ENCODE measurements at places on chromosomes 16 and 17.

- DNase-seq, result peak; percentile 37
These were observed 51.4 kb upstream of the TMEM132E start for GRCh38 chr17:34527908-34528470.

GRCh38 chr17:676060-676700 is 38.5 kb downstream of the VPS53 start:
- peak; percentile 60 for DNase-seq

GRCh38 chr16:53041320-53042051 is 11.2 kb downstream of the CHD9NB start:
- DNase-seq, result no peak

GRCh38 chr17:4967539-4968485 is at the start of gene SPAG7:
TSS of gene SPAG7 (minus strand) at chr17:4967817. CDS start at chr17:4967804, 13 bp downstream.
- DNase-seq, result peak; percentile 94

GRCh38 chr17:71503710-71504465 is 616.9 kb upstream of the SOX9 start:
- DNase-seq, result no peak

DNA sequence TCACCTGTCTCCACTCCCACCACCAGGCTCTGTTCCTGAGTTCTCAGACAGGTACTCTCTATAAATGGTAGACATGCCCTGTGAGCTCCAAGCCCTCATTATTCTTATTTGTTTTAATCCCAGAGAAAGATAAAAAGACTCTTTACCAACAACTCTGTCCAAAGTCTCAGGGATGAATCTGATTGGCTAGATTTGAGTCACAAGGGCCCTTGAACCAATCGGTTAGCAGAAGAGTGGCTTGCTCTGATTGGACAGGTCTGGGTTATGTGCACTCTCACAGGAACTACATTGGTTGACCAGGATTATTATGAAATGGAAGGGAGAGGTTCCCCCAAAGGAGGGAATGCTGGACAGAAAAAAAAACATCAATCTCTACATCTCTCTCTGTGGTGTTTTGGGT is 7.5 kb downstream of the COTL1 start:
- DNase-seq, result peak; percentile 26

GRCh38 chr17:36721560-36722120 is 120.3 kb downstream of the MRM1 start:
- DNase-seq, result no peak

GRCh38 chr16:66026211-66026610 is 340.3 kb upstream of the CDH5 start:
- peak; percentile 39 for DNase-seq

- peak; percentile 17 for DNase-seq
These were observed 1.0 kb downstream of the TLE7 start for GRCh38 chr16:71440669-71441347.

DNA sequence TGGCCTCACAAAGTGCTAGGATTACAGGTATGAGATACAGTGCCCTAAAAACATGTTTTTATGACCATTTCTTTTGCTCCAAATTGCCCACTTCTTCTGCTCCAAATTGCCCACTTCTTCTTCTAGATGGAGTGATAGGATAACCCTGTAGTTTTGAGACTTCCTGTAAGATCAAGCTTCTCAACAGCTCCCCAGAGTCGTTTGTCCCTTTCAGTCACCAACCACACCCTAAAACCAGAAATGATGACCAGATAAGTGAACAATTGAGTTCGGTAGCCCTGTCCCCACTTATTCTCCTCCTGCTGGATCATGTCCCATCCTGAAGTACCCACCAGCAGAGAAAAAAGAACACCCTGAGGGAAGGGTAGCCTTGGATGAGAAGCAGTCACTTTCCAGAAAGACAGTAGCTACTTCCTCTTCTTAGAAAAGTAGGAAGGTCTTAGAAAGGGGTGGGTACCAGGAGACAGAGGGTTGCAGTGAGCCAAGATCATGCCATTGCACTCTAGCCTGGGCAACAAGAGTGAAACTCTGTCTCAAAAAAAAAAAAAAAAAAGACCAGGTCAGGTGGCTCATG is 2.5 kb downstream of the ODAD4 start:
- DNase-seq, result no peak

GRCh38 chr16:49341706-49342105 is 31.9 kb upstream of the C16orf78 start:
- no peak for DNase-seq

- peak; percentile 49 for DNase-seq
These were observed 6.7 kb downstream of the ITGA3 start for GRCh38 chr17:50062293-50063243.

DNA sequence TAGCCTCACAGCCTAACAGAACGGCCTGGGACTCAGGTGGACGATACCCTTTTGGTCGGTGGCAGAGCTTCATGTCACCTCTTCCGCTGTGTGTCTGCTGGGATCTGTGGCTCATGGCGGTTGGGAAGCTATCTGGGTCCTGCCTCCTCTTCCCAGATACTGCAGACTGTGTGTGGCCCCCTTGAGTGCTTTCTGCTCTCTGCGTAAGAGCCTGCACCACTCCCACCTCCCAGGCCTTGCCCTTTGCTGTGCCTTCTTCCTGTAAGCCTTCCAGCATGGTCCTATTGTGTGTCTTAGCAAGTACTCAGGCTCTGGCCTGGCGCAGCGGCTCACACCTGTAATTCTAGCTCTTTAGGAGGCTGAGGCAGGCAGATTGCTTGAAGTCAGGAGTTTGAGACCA is 17.5 kb upstream of the ADCY7 start:
- no peak for DNase-seq

GRCh38 chr17:75701288-75701687 is 20.0 kb upstream of the ITGB4 start:
- no peak for DNase-seq

GRCh38 chr16:77250400-77250799 is 51.2 kb downstream of the SYCE1L start:
- DNase-seq, result no peak
